GM23248 (cell line): ENCODE measurements at places on chromosomes 7 and 10.

DNA sequence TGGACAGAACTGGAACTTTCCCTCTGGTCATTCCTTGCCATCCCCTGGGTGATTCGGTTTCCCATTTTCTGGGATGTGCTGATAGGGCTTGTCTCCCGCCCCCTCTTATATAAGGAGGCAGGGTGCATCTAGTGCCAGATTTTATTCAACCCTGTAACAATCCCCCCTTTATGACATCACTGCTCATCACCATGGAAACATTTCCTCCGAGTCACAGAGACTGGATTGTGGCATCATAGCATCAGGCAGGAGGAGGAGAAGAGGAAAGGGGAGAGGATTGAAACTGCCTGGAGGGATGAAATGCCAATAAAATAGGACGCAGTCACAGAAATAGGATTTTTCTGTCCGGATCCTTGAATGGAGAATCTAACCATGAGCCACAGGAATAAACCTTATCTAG, 25.0 kb downstream of the SORCS3 start:
- DNase-seq: no peak

DNA sequence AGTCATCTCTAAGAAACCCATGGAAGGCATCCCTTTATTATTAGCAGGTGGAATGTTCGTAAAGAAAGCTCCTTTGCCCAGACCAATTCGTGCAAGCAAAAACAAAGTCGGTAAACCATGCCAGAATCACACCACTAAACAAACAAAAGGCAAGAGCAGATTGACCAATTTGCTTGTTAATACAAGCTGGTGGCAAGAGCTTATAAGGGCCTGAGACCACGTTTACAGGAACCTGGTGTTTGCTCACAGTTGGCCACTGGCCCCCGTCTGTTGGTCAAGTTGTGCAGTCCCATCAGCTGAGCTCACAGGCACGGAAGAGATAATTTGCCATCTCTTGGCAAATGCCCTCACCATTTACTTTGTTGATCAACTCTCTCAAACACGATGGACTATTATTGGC, 342.2 kb upstream of the MKI67 start:
- no peak for DNase-seq

DNA sequence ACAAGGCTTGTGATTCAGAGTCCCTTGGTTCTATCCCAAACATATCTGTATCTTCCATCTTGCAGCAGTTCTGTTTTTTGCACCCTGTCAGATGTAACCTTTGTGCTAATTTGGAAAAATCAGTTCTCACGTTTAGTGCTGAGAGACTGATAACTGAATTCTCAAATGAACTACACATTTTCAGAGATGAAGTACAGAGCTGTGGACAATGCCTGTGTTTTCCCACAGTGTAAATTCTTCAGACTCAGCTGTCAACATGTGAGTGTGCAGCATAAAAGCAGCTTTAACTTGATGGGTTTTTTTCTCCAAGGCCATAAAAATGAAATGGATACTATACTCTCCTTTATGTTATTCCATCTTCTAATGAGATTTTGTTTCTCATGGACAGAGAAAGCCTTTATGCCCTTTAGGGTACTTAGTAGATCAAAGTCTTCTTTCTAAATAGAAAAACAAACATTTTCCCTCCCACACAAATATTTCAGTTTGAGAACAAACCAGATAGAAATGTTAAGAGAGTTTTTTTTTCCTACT, 150.9 kb downstream of the SEMA3A start:
- DNase-seq: peak; percentile 53

GRCh38 chr7:116805100-116805544, 57.3 kb upstream of the CAPZA2 start:
- peak; percentile 76 for DNase-seq

DNA sequence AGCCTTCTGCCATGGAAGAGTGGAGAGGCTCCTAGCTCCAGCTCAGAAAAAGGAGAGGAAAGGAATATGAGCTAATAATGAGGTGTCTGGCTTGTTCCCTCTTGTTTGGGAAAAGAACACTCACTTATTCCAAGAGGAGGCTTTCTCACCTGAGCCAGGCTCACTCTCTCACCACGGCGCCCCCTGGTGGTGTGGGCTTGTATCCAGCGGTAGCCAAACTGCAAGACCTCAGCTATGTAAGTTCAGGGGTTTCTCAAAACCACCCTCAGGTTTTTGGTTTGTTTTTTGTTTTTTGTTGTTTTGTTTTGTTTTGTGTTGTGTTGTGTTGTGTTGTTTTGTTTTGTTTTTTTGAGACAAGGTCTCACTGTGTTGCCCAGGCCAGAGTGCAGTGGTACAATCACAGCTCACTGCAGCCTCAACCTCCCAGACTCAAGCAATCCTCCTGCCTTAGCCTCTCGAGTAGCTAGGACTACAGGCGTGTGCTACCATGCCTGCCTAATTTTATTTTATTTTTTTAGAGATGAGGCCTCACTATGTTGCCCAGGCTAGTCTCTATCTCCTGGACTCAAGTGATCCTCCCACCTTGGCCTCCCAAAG, 124.0 kb downstream of the TMEM130 start:
- peak; percentile 72 for DNase-seq

- no peak for DNase-seq
These were observed 120.3 kb downstream of the GATA3 start for GRCh38 chr10:8174762-8175161.

DNA sequence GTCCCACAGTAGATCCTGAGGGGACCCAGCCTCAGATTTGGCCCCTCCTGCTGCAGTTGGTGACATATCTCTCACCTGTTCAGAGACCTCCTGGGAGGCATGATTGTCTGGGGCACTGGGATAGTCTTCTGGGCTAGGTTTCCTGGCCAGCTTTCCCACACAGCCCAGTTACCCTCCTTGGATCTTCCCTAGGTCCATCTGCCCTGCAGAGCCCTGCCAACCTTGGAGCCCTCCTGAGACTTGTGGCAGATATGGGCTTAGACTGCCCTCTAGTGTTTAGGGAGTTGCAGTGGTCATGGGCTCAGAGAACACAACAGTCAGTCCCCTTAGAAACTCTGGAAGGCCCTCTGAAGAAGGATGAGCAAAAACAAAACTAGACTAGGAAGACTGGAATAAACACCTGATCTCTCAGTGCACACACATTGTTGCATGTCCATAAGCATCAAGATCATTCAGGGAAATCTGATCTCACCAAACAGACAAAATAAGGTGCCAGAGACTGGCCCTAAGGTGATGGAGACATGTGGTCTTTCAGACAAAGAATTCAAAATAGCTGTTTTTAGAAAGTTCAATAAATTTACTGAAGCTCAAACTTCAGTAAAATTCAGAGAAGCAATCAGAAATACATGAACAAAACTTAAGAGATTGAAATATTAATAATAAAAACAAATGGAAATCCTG, 324.6 kb downstream of the ATRNL1 start:
- peak; percentile 20 for DNase-seq

GRCh38 chr7:112383671-112384417, 66.4 kb upstream of the IFRD1 start:
- DNase-seq: peak; percentile 28

- DNase-seq: peak; percentile 87
These were observed 105.2 kb downstream of the NEURL1 start for GRCh38 chr10:103598654-103599115.

GRCh38 chr7:25171071-25171470, 46.0 kb upstream of the CYCS start:
- no peak for DNase-seq

DNA sequence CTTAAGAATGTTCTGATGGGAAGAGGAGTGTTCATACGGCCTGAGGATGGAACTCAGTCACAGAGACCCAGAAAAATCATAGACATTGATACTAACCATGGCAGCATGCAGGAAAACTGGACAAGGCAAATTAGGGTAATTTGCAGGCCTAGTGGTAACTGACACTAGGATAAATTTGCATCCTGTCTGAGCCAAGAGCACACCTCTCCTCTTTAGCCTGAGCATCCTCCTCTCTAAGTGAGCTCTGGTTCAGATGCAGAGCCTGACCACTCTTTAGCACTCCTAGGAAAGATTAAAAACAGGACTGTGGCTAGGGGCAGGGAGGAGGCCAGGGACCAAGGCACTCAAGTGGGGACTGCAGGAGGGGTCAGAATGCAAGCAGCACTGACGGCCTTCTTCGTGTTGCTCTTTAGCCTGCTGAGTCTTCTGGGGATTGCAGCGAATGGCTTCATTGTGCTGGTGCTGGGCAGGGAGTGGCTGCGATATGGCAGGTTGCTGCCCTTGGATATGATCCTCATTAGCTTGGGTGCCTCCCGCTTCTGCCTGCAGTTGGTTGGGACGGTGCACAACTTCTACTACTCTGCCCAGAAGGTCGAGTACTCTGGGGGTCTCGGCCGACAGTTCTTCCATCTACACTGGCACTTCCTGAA, at the start of gene TAS2R41:
Gene TAS2R41, plus strand, starts transcription at position 373 of the 650 bp plus-strand sequence. Its CDS starts 0 bp downstream, at position 373.
- no peak for DNase-seq

DNA sequence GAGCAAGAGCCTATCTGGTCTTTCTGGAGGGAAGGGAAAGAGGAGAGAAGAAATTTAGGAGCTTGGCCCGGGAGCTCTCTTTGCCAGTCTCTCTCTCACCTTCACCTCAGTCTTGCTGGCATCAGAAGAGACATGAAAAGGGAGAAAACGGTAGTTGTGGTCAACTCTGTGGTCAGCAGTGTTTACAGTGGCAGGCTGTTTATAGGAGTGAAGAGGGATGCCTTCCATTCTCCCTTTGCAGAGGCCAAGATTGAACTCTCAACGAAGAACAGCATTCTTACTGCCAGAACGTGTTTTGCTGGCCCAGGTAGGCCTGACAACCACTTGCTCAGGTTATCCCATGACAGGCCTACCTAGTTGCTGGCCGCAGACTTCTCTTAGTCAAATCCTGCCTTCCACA, 133.3 kb downstream of the CCDC3 start:
- no peak for DNase-seq

GRCh38 chr7:47513741-47514241, 68.1 kb downstream of the TNS3 start:
- DNase-seq: peak; percentile 87

GRCh38 chr7:42227541-42227935, 9.5 kb downstream of the GLI3 start:
- no peak for DNase-seq

GRCh38 chr7:132145466-132145865, 430.8 kb downstream of the PLXNA4 start:
- peak; percentile 97 for DNase-seq

- no peak for DNase-seq
These were observed 76.4 kb downstream of the ABCC2 start for GRCh38 chr10:99858849-99859248.

DNA sequence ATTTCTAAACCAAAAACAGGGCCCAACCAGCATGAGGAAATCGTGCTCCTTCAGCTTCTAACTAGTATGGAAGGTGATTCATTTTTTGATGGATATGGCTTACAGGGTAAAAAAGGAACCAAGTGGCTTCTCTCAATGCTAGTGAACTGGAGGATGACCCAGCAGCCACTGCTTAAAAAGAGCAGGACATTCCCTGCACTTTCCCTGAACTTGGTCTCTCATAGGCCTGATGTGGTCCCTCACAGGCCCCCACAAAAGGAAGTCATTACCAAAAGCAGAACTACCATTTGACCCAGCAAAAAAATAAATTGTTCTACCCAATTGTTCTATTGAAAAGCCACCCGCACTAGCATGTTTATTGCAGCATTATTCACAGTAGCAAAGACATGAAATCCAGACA, 188.8 kb downstream of the CALN1 start:
- DNase-seq: no peak

DNA sequence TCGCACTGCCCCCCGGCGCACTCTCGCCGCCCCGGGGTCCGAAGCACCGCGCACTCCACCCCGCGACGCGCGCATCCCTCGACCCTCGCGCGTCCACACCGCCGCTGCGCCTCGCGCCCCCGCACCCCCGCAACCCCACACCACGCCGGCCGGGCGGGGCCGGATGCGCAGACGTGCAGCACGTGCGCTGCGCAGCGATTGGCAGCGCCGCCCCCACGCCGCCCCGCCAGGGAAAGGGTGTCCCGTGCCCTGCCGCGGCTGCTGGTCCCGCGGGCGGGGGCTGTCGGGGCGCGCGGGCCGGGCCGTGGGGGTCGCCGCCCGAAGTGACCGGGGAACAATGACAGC, 53.7 kb upstream of the KDM7A start:
- DNase-seq: peak; percentile 64

DNA sequence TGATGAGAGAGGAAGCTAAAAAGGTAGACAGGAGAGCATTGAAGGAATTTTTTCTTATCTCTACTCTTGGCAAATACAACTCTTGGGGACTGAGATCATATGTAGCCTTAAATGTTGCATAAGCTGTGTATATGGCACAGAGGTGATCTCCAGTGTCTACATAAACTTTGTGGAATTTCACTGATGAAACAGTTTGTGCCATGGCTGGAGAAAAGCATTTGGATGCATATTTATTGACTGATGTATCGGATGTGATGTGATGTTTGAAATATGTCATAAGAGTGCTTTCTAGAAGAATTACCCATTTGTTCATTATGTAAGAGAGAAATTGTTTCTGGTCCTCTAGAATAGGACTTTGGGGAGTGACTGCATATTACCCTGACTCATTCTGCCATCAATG, 244.9 kb upstream of the LRRTM3 start:
- DNase-seq: no peak

GRCh38 chr10:87177-88080, 38.3 kb upstream of the TUBB8 start:
- DNase-seq: no peak

- DNase-seq: peak; percentile 16
These were observed 1.9 kb downstream of the EXOC6 start for GRCh38 chr10:92850185-92850584.

- no peak for DNase-seq
These were observed 27.8 kb downstream of the ABI1 start for GRCh38 chr10:26832960-26833359.

DNA sequence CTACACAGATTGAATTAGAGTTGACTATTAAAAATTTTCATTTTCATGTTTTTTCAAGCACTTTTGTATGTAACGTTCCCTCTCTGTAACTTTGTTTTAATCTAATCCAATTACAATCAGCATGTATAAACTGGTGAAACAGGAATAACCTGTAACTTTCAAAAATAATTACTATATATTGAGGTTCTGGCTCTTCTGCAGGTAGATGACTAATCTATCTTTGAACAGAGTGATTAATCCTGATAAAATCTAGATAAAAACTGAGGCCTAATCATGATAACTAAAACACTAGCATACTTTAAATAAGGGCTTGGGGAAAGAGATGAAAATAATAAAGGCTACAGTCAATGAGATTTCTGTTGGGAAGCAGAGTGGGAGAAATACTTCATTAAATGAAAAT, 101.6 kb upstream of the KCND2 start:
- DNase-seq: no peak

GRCh38 chr7:151095123-151095797, 9.0 kb downstream of the AGAP3 start:
- no peak for DNase-seq

- no peak for DNase-seq
These were observed 102.7 kb downstream of the BICC1 start for GRCh38 chr10:58615237-58615935.
